ENCODE measurements at places on chromosomes 5 and 9.
A peak's percentile ranks its signal among the peaks of the same experiment; 100 is the strongest.

- no peak for DNase-seq
Measured at GRCh38 chr9:94843134-94843533, 116.6 kb downstream of the AOPEP start.

DNA sequence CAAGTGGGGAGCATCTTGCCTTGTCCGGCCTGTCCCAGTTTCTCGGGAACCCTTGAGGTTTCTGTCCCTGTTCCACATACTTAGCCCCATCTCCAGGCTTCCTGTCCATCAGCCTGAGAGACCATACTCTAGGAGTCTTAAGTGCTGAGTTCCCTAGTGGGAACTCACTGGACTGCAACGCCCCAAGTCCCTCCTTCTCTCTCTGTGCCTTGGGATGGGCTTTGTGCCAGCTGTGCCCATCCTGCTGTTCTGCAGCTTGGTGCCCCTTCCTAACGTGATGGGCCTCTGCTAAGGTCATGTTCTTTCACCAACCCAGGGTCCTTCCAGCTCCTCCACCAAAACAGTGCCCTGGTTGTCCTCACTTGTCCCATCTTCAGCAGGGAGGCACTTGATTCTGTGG, 222.3 kb upstream of the ANKRD55 start:
- DNase-seq: no peak

DNA sequence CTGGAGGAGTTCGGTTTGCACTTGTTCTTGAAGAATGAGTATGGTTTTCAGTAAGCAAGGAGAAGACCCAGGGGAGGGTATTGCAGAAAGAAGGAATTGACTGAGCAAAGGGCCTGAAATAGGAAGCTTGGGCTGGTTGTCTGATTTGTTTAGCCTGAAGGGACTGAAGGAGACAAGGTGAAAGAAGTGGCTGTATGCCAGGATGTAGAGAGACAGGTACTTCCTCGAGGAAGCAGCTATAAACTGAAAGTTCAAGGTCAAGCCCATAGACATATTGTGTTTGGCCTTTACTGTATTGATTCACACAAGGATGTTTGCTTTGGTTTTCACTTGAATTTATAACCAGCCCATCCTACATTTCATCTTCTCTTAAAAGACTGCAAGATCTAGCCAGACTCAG, 183.1 kb downstream of the PALM2AKAP2 start:
- no peak for DNase-seq

GRCh38 chr9:17521100-17521855, 57.6 kb upstream of the SH3GL2 start:
- DNase-seq: no peak

DNA sequence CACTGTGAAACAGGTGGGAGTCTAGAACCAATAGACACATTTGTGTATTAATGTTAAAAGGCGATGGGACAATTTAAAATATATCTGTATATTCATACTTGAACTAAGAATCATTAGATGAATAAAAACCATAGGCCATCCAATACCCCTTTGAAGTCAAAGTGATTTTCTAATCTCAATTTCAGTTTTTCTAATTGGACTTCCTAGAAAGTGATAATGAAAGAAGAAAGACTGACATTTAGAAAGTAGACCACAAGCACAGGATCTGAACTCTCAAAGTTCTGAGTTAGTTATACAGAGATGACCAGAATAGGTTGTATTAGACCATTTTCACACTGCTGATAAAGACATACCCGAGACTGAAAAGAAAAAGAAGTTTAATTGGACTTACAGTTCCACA, 412.8 kb upstream of the PIK3R1 start:
- no peak for DNase-seq

- DNase-seq: no peak
Measured at GRCh38 chr9:10678790-10679189, 66.0 kb upstream of the PTPRD start.

- DNase-seq: no peak
Measured at GRCh38 chr9:14133394-14133793, 180.5 kb downstream of the NFIB start.

GRCh38 chr5:152221721-152222629, 183.1 kb downstream of the NMUR2 start:
- no peak for DNase-seq

GRCh38 chr5:66596636-66597182, 516 bp downstream of the MAST4 start:
- DNase-seq: peak; percentile 77

DNA sequence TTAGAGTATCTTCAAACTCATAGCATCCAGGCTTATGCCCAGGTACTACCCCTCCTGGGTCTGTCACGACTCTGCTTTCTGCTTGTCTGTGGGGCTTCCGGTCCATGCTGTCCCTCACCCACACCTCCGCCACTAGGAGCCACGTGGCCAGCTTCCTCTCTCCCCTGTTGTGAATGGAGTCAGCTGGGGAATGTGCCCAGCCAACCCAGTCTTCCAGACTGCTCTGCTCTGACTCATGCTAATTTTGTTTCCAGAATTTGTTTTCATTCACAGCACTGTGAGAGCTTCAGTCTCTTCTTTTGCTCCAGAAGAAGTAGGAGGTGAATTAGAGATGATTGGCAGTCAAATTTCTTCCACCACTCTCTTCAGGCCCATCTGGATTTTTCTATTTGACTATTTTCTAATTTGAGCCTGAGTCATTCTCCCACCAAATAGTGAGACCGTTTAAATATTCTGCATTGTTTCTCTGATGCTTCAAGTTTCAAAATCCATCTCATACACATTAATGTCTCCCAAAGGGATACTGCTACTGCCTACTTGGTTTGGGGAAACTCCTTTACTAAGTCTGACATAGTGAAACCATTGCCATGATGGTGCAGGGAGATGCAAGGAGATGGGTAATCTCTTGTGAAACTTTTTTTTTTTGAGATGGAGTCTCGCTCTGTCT, 424.1 kb upstream of the KIF2A start:
- DNase-seq: no peak

GRCh38 chr5:174245516-174246075, 200.1 kb downstream of the NSG2 start:
- no peak for DNase-seq

- no peak for DNase-seq
Measured at GRCh38 chr5:169651526-169651925, 14.5 kb downstream of the DOCK2 start.

- DNase-seq: peak; percentile 30
Measured at GRCh38 chr5:67104859-67105258, 91.7 kb downstream of the CD180 start.

- DNase-seq: no peak
Measured at GRCh38 chr5:9067154-9067553, 478.7 kb downstream of the SEMA5A start.

DNA sequence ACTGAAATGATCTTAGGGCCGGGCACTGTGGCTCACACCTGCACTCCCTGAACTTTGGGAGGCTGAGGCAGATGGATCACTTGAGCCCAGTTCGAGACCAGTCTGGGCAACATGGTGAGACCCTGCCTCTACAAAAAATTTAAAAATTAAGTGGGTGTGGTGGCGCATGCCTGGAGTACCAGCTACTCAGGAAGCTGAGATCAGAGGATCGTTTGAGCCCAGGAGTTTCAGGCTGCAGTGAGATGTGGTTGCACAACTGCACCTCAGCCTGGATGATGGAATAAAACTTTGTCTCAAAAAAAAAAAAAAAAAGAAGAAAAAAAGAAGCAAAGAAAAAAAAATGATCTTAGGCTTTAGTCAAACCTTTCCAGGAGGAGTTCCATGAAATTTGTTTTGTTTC, 41.8 kb downstream of the MEF2C start:
- no peak for DNase-seq

- no peak for DNase-seq
Measured at GRCh38 chr5:89181546-89181945, 298.6 kb upstream of the MEF2C start.

DNA sequence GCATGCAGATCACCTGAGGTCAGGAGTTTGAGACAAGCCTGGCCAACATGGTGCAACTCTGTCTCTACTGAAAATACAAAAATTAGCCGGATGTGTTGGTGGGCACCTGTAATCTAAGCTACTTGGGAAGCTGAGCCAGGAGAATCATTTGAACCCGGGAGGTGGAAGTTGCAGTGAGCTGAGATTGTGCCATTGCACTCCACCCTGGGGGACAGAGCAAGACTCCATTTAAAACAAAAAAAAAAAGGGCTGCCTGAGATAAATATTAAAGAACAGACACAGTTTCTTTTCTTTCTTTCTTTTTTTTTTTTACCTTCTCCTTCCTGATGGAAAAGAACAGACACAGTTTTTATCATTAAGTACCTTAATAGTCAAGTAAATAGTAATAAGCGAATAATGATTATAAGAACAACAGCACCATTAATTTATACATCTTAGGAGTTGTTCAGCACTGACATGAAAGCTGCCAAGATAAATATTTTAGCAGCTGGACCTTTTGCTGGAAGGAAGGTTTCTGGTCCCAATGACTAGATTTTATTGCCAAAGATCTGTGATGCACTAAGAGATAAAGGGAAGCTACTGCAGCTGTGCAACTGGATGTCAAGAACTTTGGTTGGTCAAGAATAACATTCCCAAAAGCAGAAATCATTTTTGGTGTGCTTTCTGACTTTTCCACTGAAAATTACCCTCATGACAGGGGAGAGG, 7.0 kb downstream of the CENPP start:
- no peak for DNase-seq

GRCh38 chr9:106918825-106919509, 56.0 kb downstream of the ZNF462 start:
- DNase-seq: peak; percentile 31

DNA sequence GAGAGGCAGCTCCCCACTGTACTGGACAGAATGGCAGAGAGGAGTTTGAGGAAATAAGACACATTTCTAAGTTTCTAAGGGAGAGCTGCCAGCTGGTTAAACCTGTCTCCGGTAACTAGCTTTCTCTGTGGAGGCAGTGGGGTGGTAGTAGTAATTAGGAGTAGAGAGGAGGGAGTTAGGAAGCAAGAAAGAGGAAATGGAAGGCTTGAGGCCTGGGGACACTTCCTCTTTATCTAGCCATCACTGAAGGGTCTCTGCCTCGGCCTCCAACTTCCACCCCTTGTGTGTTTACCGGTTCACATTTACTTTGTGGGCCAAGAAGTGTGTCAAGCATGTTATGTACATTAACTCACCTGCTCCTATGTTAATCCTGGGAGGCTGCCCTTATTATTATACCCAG, 462.2 kb upstream of the DMAC1 start:
- no peak for DNase-seq

DNA sequence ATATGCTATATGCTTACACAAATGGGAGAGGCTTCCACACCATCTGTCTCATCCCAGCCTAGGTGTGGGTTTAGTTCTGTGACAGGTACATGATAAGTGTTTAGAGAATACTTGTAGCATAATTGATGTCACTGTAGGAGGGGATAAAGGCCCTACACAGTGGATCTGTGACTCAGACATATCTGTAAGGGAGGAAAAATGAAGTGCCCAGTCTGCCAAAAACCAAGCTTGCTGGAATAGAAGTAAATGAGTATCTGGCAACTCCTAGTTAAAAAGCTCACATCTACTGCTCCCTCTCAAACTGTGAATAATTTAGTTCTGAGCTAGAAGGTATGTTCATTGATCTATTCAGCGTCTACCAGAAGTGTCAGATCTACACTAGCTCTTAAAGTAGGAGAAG, 38.9 kb upstream of the FAM174A start:
- DNase-seq: peak; percentile 48

DNA sequence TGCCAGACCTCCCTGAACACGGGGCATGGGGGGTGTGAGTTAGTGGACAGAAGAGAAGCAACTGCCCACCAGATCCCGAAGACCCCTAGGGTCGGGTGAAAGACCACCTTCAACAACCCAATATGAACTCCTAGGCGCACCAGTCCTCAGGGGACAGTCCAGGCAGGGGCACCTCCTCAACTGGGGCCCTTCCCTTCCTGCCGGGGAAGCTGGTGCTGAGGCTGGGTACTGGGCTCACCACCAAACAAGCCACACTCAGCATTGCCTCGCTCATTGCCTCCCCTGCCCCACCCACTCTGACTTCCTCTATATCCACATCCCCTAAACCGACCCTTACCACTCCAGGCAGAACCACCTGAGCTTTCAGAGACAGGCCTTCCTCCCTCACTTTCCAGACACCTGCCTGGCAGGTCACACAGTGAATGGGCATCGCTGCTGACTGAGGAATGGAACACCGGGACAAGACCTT, 42.5 kb downstream of the SEMA4D start:
- DNase-seq: no peak

GRCh38 chr5:140351609-140352334, 5.4 kb upstream of the HBEGF start:
- DNase-seq: peak; percentile 77

GRCh38 chr9:19451240-19452087, 42.7 kb downstream of the ACER2 start:
- no peak for DNase-seq

DNA sequence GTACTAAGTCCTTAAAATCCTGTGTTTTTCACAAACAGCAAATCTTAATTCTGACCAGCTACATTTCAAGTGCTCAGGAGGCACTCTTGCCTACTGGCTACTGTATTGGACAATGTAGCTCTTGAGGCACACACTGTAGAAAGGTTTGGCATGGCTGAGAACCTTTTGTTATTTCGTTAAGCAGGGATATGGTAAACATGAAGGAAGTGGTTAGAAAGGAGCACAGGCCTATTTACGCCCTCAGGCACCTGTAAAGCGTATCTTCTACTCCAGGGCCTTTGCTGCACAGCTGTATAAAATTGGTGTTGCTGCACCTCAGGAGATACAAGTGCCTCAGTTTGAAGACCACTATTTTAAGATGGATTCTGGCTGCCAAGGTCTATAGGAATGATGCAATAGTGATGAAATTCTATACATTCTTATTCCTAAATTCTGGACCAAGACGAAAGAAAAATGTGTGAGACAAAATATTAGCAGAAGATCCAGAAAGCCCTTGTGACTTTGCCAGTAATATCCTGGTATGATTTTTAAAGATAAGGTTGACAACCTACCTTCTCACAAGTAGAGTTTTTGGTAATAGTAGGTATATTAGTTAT, 9.3 kb upstream of the OTULIN start:
- peak; percentile 24 for DNase-seq

DNA sequence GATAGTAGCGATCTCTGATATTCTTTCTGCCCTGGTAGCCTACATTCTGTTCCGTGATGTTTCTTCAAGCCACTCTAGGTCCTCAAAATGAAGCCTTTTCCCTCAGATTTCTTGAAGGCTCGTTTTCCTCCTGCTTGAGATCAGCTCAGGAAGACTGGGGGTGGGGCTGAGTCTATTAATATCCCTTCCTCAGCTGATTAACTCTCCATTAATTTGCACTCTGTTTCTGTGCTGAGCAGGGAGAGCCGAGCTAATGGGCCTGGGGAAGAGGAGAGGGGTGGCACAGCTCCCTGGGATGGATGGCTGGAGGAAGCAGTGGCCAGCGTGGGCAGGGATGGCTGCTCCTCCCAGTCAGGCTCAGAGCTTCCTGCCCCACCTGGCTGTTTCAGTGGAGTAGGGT, 93.3 kb downstream of the PPARGC1B start:
- no peak for DNase-seq

GRCh38 chr5:99104538-99105132, 175.8 kb upstream of the CHD1 start:
- peak; percentile 28 for DNase-seq

Data from NCI-H1417 (cell line).